Left cardiac atrium (tissue), 4 donors: ENCODE measurements at places on chromosomes 12 and 14. TPM values are rescaled to one million over a fixed set of nuclear protein-coding genes. Genes with fewer than 3 reads are reported as not detected.
A peak's percentile ranks its signal among the peaks of the same experiment; 100 is the strongest.

- DNase-seq: no peak
Observed at GRCh38 chr12:131352296-131352900, 358.5 kb upstream of the SFSWAP start.

DNA sequence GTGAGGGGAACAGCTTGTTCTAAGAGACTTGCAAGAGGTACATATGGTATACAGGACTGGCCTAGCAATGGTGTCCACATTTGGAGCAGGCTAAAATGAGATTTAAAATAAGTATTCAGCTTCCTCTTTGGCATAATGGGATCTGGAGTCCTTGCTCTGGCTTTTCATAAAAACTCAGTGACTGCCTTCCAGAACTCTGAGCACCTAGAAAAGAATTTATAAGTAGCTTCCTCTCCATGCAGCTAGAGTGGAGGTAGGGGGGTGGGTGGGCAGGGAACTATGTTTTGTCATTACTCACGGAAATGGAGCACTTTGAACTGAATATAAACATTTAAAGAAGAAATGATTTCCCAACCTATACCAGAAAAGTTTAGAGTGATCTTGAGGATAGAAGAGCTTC is 3.3 kb upstream of the C12orf71 start:
- DNase-seq: no peak

DNA sequence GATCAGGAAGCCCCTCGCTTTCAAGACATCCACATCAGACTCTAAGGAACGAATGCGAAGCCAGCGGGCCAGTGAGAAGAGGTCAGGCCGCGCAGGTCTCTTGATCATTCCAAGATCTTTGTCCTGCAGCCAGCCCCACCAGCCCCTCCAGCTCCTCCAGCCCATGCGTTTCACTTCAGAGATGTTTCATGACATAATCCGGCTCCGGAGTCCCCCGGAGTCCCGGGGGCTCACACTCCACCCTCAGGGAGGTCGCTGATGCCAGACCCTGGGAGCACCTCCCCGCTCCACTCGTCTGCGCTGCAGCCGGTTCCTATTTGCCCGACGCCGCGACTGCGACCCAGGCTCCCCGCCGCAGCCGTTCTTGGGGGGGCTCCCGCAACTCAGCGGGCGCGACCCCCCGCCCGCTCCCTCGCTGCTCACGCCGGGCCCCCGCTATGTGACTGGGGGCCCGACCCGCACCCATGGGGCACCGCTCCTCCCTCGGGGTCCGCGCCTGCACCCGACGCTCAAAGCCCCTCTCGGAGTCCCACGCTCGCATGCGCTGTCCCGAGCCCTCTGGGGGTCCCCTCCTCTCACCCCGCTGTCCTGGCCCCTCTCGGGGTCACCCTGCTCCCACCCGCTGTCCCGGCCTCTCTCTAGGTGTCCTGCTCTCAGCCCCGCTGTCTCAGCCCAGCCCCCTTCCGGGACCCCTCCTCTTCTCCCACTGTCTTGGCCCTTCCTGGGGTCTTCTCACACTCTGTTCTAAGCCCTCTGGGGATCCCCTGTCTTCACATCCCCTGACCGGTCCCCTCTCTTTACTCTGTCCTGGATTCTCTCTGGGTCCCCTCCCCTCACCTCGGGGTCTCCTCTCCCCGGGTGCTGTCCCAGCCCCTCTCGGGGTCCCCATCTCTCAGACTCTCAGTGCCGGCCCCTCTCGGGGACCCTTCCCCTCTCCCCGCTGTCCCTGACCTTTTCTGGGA is 1.1 kb downstream of the TAOK3 start:
- DNase-seq: peak; percentile 33

DNA sequence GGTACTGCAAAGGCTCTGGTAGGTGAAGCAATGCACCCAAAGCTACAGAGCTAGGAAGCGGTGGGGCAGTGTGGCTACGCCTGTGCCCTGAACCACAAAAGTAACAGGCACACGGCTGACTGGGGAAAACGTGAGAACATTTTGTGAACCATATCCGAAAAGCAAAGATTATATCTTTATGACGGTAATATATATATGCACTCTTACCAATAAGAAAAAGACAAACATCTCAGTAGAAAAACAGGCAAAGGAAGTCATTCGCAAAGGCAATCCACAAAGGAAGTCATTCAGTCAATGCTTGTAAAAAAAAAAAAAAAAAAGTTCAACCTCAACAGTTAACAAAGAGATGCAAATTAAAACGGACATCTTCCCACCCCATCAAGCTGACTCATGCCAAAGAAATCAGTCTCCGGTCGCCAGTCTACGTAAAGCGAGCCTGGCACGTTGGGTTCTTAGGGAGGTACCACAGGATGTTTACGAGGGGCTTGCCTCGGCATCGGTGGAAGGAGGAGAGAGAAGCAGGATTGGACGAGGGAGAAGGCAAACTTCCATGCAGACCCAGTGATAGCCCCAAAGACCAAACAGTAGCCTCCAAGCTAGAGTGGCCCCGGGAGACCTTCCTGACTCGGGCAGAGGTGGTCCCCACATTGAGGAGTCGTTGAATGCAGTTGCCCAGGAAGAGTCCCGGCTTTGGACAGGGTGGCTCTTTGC is 39.4 kb upstream of the PPP2R5C start:
- DNase-seq: peak; percentile 48

GRCh38 chr14:34398024-34398423 is 64.0 kb downstream of the SPTSSA start:
- no peak for DNase-seq

DNA sequence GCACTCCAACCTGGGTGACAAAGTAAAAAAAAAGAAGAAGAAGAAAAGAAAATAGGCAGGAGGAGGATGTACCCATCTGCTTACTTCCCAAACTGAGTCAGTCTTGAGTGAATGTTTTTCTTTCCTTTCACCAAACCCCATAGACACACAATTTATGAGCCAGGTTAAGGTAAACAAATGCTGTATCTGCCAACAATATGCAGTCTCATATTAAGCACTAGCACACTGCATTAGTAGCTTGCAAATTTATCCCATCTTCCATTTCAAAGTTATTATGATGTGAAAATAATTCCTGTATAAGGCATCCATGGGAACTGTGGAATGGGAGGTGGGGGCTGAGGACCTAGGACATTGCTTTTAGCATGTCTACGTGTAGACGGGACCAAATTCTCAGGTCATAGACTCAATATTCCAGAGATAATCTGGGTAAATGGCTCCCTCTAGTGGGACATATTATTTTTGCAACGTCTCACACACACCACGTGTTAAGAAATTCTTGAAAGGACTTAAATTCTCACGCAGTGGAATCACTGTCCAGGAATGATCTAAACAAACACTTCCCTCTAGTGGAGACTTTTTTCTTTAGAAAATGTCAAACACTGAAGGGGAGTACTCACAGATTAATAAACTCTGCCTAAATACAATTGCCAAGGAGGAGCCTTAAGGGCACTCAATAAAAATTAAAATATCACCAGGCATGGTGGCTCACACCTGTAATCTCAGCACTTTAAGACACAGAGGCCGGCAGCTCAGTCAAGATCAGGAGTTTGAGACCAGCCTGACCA is 17.1 kb upstream of the OR10P1 start:
- DNase-seq: no peak

GRCh38 chr12:4031703-4032291 is 158.6 kb upstream of the PARP11 start:
- peak; percentile 40 for DNase-seq

DNA sequence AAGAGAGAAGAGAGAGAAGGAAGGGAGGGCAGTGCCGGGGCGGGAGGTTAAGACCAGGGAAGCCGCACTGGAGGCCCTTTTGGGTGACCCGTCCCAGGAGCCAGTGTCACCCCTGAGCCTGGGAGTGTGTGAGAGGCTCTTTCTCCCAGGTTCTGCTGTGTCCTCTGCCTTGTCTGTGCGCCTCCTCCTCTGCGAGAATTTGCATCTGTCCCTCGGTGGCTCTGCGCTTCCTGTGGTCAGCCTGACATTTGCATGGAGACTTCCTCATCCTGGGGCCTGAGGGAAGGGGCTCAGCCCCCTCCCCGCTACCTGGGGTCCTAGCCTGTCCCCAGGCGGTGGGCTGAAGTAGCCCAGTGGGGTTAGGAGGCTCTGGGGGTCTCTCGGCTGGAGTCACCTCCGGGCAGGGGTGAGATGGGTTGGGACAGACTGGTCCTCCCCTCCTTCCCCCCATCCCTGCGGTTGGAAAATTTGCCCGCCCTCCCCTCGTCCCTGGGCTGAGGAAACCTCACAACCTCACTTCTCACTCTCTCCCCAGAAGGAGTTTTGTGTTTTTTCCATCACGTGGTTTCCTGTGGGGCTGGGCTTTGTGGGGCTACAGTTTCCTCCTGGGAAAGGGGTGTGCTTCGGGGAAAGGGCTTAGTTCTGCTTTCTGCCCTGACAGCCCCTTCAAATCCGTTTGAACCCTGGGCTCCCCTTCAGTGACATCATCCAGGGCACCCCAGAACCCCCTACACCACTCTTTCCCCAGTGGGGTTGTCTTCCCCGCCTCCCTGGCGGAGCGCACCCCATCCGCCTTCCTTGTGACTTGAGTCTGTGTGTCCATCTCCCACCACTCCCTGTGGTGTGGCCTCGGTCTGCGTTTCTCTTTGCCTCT is 2.5 kb downstream of the PTPN6 start:
- peak; percentile 53 for DNase-seq

DNA sequence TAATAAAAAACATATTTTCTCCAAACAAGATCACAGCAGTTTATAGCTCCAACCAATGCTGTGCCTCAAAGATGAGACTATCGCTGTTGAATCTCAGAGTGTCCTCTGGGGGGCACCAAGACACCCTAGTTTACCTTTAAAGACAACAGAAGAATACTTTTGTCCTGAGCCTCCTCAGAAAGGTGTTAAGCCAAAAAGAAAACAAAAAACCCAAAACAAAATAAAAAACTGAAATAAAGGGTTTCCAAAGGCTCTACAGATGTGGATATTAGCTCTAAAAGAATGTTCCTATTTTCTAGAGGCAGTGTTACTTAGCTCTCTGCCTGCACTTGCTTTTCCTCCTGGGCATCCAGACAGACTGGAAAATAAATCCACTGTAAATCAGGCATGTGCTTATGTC is 86.9 kb upstream of the TTC7B start:
- peak; percentile 43 for DNase-seq

GRCh38 chr12:7092229-7092985 is at the start of gene C1R:
TSS of gene C1R (minus strand) at chr12:7092445. CDS start at chr12:7092388, 57 bp downstream.
- DNase-seq: peak; percentile 83

GRCh38 chr14:89650077-89650978 is 233.3 kb upstream of the FOXN3 start:
- no peak for DNase-seq

DNA sequence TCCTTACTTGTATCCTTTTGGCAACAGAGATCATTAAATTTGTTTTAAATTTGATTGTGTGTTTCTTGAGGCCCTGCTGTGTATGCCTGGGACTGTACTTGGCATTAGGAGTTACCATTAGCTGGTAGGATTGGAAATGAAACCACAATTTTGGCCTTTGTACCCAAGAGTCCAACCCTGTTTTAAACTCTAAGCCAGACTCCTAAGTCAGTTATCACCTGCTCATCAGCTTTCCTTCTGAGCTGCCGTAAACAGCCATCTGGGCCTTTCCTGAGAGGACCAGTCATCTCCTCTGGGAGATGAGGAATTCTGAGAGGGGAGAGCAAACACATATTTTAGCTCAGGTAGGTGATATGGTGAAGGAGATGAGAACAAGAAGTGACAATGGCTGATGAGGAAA is 74.3 kb upstream of the SRSF5 start:
- no peak for DNase-seq

GRCh38 chr14:75928690-75929181 is 53.1 kb downstream of the TGFB3 start:
- no peak for DNase-seq

DNA sequence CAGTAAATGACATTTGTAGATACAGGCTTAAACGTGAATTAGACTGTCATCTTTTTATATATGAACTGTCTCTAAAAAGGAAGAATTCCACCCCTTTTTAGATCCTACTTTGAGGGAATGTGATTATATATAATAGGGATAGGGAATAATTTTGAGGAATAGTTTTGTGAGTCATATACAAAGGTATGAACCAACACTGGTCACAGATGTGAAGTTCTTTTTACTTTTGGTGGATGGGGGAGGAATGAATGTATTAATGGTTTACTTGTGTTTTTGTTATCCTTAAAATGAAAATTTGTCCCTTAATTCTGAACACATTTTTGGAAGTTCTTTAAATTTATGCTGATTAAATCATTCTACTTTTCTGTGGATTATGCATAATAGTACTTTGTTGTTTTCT is 30.4 kb downstream of the FRS2 start:
- DNase-seq: no peak

- DNase-seq: no peak
Observed at GRCh38 chr14:85596562-85596961, 66.6 kb downstream of the FLRT2 start.

GRCh38 chr12:111590552-111590951 is 8.6 kb downstream of the ATXN2 start:
- no peak for DNase-seq

TBX3 gene
- total RNA-seq: 14.3 TPM

RNASE1 gene
- total RNA-seq: 295 TPM

ADAM20 gene
- total RNA-seq: 0.53 TPM

TAMALIN gene
- total RNA-seq: 25.3 TPM

FGF23 gene
- total RNA-seq: not detected

C14orf93 gene
- 3.9 TPM for total RNA-seq

ORAI1 gene
- 12.9 TPM for total RNA-seq
